ENCODE measurements at places on chromosomes 3 and 15. TPM values are rescaled to one million over a fixed set of nuclear protein-coding genes. Genes with fewer than 3 reads are reported as not detected.

PAK6 gene
- 0.17 TPM for total RNA-seq

GNL3 gene
- total RNA-seq = 188 TPM

EFL1 gene
- 24.4 TPM for total RNA-seq

COLQ gene
- not detected for total RNA-seq

WDR48 gene
- total RNA-seq = 21.2 TPM

STXBP5L gene
- 0.36 TPM for total RNA-seq

VEPH1 gene
- total RNA-seq = 25.0 TPM

XCR1 gene
- total RNA-seq = not detected

RARRES1 gene
- total RNA-seq = not detected

LAMB2 gene
- 192 TPM for total RNA-seq

EFCC1 gene
- 0.29 TPM for total RNA-seq

AAGAB gene
- total RNA-seq = 78.1 TPM

PLA2G4E gene
- not detected for total RNA-seq

PLSCR2 gene
- total RNA-seq = not detected

ASB7 gene
- total RNA-seq = 12.6 TPM

TNIK gene
- 6.0 TPM for total RNA-seq

P3H2 gene
- 30.3 TPM for total RNA-seq

FRMD5 gene
- total RNA-seq = 13.2 TPM

EOMES gene
- 0.09 TPM for total RNA-seq

GNB5 gene
- total RNA-seq = 41.2 TPM

NR2E3 gene
- total RNA-seq = not detected

GP9 gene
- not detected for total RNA-seq

NLGN1 gene
- total RNA-seq = 0.72 TPM

ITIH3 gene
- total RNA-seq = 2.2 TPM

AGTR1 gene
- total RNA-seq = not detected

ABI3BP gene
- total RNA-seq = 4.9 TPM

ZIC1 gene
- total RNA-seq = 18.9 TPM

PLOD2 gene
- total RNA-seq = 93.9 TPM

GOLGA6L7 gene
- not detected for total RNA-seq

PPM1L gene
- 1.4 TPM for total RNA-seq

GOLGA8G gene
- total RNA-seq = not detected

TEX55 gene
- total RNA-seq = not detected

CCDC33 gene
- 0.24 TPM for total RNA-seq

HCLS1 gene
- 0.24 TPM for total RNA-seq

STX19 gene
- not detected for total RNA-seq

ZNF662 gene
- total RNA-seq = not detected

C3orf85 gene
- total RNA-seq = not detected

TF gene
- total RNA-seq = 1.7 TPM

ERC2 gene
- total RNA-seq = not detected

TGM4 gene
- total RNA-seq = 0.10 TPM

FANCD2OS gene
- total RNA-seq = not detected

ISL2 gene
- total RNA-seq = 2.9 TPM

All from A172 (cell line).